NCI-H1436 treated with DMSO at 0.1 percent for 48 hours (cell line): ENCODE measurements at places on chromosomes 3 and 15.

GRCh38 chr3:126372413-126373145 lies 15.4 kb upstream of the KLF15 start:
- no peak for DNase-seq

DNA sequence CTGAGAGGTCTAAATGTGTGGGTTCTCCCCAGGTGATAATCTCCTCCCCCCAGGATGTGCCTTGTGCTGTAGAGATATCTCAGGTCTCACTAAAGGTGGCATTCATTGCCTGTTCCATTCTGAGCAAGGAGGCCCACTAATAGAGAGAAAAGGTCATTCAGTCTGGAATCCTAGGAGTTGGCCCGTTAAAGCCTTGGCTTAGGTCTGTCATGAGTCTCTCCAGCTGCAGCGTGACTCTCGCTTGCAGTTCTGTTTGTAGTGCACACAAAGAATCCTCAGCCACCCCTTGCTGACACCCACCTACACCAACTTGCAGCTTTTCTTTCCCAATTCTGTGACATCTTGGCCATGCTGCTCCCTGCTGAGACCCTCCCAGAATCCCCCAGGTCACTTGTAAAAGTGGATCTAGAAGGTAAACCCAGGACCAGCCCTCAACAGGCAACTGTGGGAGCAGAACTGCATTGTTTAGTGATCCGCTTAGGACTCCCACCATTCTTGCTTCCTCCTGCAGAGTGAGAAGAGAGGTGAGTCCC lies 17.7 kb downstream of the MAGEF1 start:
- DNase-seq = no peak

DNA sequence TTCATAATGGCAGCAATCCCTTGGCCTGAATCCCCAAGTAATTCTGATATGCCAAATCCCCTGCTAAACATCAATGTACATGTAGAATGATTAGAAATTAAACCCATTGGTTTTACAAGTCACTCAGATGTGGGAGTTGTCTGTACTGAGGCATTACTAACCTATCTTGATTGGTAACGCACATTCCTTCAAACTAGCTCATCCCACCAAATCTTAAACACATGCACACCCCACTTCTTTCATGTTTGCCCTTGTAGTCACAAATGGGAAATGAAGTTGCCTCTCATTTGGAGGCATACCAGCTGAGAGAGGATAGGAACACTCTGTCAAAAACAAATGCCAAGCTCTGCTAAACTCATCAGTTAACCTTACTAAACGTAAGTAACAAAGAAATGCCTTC lies 29.1 kb upstream of the MAN2C1 start:
- no peak for DNase-seq

DNA sequence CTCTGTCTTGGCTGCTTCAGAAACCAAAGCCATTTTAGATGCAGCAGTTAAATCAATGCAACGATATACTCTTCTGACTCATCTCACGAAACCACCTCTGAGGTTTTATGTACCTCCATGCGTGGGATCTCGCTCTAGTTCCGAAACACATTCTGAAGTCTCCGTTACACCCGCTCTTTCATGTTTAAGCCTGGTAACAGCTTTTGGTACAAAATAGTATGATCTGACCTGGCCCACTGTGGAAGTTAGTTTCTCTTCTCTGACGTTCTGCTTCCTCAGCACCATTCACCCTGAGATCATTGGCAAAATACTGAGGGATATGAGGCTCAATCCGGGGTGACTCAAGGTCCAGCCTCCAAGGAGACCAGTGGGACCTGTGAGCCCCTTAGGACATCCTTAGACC lies 121.9 kb downstream of the TMEM266 start:
- DNase-seq = no peak

- no peak for DNase-seq
Measured at GRCh38 chr15:70197945-70198361, 100.2 kb upstream of the TLE3 start.

DNA sequence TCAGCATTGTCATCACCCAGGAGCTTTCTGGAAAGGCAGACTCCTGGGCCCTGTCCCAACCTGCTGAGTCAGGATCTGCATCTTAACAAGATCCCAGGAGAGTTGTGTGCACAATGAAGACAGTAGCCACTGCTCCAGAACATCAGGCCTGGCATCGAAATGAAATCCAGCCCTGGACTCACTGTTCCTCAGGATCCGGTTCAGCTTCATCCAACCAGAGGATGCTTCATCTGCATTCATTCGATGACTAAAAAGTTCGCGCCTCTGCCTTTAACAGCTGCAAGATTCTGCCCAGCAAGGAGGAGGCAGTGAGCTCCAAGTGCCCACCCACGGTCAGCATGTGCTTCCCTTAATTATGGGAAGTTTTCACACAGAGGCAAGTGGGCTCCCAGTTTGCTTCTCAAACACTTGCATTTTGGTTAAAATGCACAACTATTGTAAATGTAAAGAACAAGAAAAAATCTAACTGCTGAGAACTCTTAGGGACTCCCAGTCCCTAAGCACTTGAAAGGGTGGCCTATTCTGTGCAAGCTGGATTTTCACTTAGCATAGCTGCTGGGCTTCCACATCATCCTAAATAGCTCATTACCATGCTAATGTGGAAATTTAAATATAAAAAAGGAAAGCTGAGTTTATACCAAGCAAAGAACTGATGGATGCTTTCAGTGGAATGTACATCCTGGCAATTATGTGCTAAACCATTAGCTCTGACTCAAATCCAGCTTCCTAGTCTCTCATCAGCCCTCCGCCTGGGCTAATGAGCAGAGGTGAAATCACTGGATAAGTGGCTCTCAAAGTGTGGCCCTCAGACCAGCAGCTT lies 25.5 kb upstream of the ESYT3 start:
- DNase-seq = no peak

DNA sequence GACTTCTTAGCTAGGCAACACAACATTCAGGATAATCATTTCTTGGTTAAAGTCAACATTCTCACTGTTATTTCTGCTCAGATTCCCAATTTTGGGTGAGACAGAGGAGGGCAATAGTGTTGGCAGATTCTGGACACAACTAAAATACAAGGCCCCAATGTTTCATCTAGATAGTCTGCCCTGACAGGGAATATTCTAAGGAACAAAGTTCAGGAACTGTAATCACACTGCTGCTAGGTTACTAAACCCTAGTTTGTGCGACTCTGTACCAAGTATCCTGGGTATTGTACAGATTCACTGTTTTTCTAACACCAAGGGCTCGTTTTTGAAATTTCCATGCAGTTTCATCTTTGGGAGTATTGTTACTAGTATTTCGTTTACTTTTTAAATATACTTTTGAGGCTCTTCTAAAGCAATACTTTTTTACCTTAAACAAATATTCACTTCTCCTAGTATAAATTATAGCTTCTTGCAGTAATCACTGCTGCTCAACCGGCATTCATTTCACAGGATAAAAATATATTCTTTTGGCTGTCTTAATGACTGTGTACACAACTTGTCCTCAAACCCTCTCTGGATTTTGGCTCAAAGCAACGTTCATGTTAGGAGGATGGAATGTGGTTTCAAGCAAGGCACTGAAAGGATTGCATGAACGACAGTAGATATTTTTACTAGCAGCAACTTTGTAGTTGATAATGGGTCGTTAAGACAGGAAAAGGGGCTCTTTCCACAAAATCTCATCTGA lies 167.4 kb downstream of the ADAMTS17 start:
- no peak for DNase-seq

- DNase-seq = no peak
Measured at GRCh38 chr3:53671192-53671960, 174.8 kb downstream of the CHDH start.

- DNase-seq = no peak
Measured at GRCh38 chr3:193932576-193932975, 203.4 kb upstream of the HES1 start.

DNA sequence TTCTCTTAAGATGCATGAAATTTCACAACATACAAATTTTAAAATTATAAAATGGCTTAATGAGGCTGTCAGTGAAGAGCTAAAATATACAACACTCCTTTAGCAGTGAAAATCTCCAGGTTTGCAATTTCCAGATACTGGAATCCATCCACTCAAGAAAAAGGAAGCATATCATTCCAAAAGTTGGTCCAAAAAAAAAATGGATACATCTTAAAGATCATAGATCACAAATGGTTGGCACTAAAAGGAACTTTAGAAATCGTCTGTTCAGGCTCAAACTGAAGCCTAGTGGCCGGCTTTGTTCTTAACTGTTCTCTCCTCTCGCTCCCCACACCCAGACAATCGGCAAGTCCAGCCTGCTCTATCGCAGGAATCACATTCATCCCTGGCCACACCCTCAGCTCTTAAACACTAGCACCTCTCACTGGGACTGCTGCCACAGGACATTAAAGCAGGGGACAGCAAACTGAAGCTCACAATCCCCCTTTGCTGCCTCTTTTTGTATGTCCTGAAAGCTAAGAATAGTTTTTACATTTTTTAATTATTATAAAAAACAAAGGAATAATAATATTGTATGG lies 130.3 kb upstream of the CDIN1 start:
- DNase-seq = no peak

- DNase-seq = no peak
Measured at GRCh38 chr3:187334904-187335303, 33.3 kb upstream of the RTP4 start.

GRCh38 chr3:42129014-42129953 lies 38.1 kb downstream of the TRAK1 start:
- DNase-seq = no peak

- no peak for DNase-seq
Measured at GRCh38 chr3:98602078-98602678, 8.8 kb upstream of the CPOX start.

DNA sequence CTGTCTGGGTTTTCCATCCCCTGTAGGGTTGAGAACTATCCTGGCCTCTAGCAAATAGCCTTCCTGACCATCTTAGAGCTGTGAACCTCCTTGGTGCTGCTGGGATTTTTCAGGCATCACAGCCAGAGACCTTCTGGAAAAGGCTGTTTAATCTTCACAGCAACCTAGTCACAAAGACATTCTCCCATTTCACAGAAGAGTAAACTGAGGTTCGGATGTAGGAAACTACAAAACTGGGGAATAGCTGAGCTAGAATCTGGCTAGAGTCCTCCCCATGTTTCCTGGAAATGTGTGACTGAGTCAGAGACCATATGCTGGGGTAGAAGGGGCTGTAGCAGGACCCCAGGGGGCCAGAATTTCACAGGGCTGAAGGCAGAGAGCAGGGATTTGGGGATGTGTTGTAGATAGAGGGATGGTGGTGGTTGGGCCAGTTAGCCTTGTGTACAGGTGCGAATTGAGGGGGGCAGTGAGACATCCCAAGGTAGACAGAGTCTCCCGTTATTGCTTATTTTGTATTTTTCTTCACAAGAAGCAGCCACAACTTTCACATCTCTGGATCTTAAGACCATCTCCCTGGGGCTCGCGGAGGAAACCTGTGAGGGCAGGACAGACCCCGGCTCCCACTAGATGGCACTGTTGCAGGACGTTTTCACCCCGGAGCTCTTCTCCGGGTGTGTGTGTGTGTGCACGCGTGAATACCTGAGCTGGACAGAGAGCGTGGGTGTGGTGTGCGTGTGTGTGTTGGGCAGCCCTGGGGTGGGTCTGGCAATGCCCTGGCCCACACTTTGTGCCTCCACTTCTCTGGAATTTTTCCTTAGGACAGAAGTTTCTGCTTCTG lies 66.9 kb upstream of the PRR23C start:
- no peak for DNase-seq

DNA sequence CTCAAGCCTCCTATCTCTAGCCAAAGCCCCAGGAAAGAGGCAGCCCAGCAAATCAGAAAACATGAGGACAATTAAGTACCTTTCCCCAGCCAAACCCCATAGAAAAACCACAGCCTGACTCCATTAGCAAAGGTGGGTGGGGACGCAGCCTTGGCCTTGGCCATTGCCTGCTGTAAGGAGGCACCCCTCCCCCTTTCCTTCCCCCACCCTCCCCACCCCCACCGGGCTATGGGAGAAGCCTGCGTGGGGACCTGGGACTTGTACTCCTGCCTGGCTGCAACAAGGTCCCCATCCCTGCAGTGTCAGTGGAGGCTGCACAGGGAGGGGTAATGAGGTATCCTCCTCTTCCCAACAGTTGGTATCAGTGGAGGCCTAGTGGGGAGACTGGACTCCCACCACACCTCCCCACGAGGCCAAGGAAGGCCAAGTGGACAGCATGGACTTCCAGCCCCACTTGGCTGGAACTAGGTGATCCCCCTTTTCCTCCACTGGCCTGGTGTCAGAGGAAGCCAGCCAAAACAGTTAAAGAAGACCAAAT lies 20.5 kb downstream of the PRR23E start:
- no peak for DNase-seq

GRCh38 chr15:62269504-62269903 lies 104.4 kb upstream of the C2CD4B start:
- DNase-seq = no peak

DNA sequence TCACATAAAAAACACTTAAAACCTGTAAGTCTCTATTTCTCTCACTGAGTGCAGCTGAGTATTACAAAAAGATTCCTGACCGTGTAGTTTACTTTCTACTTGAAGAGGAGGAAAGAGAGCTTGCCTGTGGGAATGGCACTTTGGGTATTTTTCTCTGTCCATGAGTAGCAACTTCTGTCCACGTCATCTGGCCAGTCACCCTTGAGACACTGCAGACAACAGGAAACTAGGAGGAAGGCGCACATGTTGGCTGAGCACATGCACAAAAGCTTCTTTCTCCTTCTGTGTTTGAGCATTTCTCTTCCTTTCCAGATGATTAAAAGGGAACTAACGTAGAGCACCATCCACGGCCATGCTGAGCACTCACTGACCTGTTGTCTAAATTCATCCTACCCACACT lies 19.7 kb downstream of the STARD5 start:
- DNase-seq = no peak

DNA sequence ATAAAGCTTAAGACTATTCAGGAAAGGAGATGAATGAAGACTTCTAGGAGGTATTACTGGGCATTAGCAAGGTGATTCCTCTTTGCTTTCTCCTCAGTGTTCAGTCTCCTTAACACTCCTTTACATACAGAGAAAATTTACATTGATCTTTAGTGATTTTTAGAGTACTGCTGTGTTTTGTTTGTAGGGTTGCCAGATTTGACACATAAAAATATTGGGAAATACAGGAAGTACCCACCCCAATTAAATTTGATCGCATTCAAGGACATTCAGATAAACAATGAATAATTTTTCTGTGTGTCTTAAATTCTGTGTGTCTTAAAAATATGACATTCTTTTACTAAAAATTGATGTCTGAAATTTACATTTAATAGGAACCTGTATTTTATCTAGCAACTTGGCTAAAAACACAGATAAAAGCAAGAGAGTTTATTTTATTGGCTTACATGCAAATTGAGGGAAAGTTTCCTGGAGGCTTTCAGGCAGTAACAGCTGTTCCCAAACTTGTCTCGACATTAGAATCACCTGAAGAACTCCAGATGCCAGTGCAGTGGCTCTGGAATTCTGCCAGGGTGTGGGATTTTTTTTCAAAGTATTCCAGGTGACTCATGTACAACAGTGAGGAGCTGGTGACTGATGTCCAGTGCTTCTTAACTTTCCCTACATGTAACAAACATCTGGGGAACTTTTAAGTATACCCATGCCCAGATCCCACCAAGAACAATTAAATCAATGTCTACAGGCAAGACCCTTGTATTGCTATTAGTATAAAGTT lies 23.4 kb upstream of the PLOD2 start:
- no peak for DNase-seq
